ENCODE measurements at places on chromosomes 1 and 21. TPM values are rescaled to one million over a fixed set of nuclear protein-coding genes. Genes with fewer than 3 reads are reported as not detected.

DNA sequence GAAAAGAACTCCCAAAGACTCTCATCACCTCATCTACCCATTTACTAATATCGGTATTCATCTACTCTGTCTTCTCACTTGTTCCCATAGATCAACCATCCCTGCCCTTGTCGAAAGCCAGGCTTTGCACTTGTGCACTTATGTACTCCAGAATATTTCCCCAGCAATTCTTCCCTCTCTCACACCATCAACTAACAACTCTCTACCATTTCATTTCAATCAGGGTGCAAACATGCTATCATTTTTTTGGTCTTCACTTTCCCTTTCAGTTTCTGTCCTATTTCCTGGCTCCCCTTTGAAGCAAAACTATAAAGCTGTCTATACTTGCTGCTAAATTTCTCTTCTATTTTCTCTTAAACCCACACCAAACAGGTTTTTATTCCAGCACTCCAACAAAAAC, 6.7 kb downstream of the C1orf105 start:
- DNase-seq, result no peak

DNA sequence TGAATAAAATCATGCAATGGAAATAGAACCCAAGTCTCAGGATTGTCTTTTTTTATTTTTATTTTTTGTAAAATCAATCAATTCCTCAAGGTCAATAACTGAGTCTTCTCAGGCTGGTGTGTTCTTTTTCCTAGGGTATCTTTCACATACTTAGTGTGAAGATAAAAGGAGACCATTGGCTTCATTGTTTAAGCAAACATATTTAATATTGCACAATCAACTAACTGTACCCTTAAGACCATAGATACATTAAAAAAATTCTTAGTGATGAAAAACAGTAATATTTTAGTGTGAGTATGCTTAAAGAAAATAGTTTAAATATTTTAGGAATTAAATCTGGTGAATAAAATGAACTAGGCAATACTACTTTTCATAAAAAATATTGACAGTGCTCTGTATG, 31.4 kb downstream of the PDE4B start:
- no peak for DNase-seq

GRCh38 chr1:30172299-30172694, 551.1 kb downstream of the MATN1 start:
- DNase-seq, result no peak

The CD1E gene
- 0.32 TPM for total RNA-seq

- DNase-seq, result no peak
Measured at GRCh38 chr1:224828691-224829090, 100.8 kb upstream of the DNAH14 start.

All from heart left ventricle (tissue), 16 donors.